ENCODE measurements at places on chromosomes 5 and 9.
A peak's percentile ranks its signal among the peaks of the same experiment; 100 is the strongest.

- DNase-seq = no peak
These were observed 42.7 kb downstream of the SVEP1 start for GRCh38 chr9:110536822-110537221.

DNA sequence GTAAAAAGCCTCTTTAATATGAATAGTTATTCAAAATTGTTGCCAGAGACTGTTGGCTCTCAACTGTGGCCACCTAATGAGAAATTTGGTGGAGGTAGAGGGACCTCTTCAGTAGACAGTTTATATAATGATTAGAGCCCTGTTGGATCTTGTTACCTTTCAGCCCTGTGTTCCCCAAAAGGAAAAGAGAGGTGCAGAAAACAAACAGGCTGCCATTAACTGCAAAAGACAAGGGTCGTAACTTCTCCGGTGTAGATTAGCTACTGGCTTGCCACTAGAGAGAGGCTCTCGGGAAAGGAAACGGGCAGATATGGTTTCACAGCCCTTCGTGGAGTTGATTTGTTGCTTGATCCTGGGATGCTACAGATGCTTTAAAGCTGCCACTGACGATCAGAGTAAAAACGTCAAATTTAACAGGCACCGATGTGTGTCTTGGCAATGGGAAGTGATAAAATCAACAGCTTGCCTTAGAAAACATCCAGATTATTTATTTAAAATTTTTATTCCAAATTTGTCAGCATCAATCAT lies 7.8 kb downstream of the FST start:
- no peak for DNase-seq

DNA sequence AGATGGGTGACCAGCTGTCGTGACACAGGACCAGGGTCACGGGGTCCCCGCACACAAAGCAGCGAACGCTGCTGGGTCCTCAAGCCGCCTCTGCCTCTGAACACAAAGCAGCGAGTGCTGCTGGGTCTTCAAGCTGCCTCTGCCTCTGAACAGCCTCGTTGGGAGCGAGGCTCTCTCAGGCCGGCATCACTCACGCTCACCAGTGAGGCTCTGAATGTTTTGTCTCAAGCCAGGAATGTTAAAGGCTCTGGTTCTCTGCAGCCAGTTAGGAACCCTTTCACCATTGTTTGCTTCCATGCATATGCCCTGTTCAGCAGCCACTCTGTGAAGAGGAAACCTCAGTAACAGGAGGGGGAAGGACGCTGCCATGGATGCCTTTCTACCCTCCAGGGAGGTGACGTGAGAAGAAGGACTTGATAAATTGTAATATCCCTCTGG lies 82.7 kb upstream of the TAF11L2 start:
- DNase-seq = no peak

GRCh38 chr5:171906066-171906570 lies 100.3 kb downstream of the FBXW11 start:
- no peak for DNase-seq

- no peak for DNase-seq
These were observed 181.2 kb upstream of the ADRA1B start for GRCh38 chr5:159735036-159735435.

DNA sequence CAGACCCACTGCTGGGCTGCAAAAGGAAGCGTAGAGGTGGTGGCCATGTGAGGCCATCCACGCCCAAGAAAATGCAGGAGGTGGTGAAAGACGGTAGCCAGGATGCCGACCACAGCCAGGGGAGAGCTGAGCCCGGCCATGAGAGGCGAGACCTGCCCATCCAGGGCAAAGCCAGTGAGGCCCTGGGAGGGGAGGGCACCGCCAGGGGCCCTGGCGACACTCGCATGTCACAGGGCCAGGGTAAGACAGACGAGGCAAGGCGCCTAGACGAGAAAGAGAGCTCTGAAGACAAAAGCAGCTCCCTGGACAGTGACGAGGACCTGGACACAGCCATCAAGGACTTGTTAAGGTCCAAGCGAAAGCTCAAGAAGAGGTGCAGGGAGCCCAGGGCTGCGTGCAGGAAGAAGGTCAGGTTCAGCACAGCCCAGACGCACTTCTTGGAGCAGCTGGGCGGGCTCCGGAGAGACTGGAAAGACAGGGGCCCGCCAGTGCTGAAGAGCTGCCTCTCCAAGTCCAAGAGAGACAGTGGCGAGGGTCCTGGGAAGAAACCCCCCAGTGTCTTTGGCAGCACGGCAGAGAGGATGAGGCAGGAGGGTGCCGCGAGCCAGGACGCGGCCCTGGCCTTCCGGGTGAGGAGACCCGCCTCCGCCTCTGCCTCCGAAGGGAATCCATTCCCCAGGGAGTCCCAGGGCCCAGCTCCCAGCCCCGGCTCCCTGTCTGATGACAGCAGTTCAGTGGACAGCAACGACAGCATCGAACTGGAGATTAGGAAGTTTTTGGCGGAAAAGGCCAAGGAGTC lies 6.9 kb downstream of the PPP1R26 start:
- DNase-seq = no peak

- no peak for DNase-seq
These were observed 1.4 kb downstream of the DAB2 start for GRCh38 chr5:39423331-39423751.

GRCh38 chr9:130714586-130715110 lies 21.1 kb downstream of the EXOSC2 start:
- no peak for DNase-seq

GRCh38 chr5:151822141-151822540 lies 50.4 kb downstream of the G3BP1 start:
- DNase-seq = no peak

DNA sequence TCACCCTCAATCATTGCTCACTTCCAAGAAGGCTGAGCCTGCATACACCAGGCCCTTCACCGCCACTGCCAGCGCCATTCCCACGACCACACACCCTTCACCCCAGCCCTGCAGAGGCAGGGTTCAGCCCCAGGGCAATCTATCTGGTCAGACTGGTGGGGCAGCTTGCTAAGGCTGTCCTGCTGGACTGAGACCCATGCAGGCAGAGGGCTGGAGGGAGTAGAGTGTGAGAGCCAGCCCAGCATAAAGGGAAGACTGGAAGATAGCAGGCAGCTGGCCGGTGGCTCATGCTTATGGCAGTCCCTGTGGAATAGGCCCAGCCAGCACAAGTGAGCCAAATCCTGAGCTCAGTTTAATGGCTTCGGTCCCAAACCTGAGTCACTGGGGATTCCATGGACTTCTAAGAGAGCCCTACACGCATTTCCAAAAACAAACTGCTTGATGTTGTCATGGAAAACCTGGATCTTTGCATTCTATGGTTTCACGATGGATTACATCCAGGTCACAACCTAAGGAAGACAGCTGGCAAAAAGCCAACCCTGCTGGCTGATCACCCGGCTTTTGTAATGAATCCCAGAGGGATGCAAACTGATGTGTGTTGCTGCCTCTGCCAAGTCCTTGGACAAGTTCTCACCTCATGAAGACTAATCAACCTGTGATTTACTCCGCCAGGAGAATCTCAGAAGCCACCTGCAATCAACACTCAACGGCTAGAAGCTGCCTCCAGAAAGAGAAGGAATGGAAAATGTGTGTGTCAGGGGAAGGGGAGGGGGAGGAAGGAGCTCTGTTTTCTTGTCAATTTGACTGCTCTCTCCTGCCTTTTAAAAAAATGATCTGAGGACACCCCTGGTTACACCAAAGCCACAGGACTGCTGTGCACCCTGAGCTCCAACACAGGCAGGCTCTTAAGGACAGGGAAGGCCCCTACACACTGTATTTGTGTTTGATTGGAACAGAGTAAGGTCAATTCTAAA lies 143.6 kb downstream of the LHFPL2 start:
- no peak for DNase-seq

DNA sequence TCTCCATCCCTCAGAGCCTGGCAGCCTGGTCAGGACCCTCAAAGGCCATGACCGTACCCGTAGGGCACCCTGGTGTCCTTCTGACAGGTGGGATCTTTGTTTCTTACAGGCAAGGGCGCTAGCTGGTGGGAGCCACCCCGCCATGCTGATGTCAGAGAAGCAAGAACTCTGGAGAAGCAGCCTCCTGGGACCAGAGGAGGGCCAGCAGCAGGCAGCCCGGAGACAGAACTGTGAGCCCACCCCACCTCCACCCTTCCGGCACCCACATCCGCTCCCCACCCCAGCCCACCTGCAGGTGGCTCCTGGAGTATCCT lies 42.2 kb upstream of the IL17B start:
- DNase-seq = no peak

DNA sequence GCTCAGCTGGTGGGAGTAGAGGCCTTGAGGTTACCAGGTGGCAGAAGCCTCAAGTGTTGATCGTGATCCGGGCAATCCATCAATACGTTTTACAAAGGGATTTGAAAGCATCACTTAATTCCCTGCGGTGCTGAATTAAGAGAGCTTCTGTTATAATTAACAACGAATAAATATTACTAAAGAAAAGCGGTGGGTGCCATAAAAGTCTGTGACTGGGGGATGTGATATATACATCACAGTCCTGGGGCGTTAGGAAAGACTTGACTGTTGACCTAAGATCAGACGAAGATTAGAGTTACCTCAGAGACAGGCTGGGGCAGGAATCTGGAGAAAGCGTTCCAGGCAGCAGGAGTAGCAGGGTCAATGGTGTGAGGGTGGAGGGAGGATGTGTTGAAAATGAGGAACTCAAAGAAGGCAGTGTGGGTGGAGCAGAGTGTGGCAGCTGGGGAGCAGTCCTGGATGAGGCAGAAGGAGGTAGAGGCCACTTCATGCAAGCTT lies 6.7 kb upstream of the C5orf63 start:
- DNase-seq = no peak

DNA sequence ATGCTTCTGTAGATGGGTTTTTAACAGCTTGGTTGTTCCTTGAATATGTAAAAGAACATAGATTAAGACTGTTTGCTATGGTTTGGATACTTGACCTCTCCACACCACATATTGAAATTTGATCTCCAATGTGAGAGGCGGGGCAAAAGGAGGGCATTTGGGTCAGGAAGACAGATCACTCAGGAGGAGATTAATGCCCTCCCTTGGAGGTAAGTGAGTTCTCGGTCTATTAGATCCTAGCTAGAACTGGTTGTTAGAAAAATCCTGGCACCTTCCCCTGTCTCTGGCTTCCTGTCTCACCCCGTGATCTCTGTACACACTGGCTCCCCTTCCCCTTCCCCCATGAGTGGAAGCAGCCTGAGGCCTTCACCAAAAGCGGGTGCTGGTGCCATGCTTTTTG lies 281.1 kb upstream of the ANKRD55 start:
- no peak for DNase-seq

- DNase-seq = no peak
These were observed 166.8 kb downstream of the NNT start for GRCh38 chr5:43769571-43770355.

DNA sequence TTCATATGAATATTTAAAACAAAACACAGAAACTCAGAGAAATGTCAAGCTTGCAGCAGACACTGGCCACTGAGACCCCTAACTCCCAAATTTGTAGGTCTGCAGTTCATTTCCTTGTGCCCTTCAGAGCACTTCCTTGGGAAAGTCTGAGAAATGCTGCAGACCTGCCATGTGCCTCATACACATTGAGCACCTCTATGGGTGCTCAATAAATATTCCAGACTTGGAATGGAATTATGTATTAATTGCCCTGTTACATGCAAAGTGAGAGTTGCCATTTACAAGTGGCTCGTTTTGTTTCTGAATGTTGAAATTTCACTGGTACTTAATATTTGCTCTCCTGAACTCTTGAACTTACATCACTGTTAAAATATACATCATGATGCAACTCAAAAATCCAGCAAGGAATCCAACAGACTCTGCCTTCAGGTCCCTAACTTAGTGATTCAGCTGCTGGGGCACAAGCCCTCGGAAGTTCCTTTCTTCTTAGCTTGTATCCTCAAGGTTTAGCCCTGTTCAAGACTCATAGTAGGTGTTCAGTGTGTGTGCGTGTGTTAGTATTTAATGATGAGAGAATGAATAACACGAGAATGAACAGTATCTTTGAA lies 90.6 kb downstream of the PTCD2 start:
- no peak for DNase-seq

DNA sequence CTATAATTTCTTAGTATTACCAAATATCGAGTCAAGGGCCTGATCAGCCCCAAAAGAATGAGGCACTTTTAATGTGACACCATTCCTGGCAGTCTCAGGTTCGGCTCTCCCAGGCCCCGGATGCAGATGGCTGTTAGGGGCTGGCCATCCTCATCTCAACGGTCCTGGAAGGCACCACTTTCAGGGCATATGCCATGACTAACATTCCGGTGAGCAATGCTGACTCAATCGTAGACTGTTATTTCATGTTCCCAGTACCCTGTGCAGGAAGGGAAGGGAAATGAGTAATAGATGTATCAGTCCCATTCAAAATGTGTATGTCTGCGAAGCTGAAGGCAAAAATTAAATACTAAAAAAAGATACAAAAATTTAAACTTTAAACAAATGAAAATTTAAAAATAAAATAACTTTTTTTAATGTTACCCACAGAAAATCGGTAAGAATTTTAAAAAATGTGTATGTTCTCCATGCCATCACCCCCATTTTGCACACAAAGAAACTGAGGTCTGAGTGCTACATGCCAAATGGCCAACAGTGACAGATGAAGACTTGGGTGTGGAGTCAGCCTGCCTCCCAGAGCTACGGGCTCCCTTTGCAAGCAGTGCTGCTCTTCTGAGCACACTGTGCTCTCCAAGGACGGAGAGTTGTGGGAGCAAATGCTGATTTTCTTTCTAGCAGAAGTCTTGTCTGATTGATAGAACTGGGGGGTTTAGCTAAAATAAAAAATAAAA lies 79.0 kb downstream of the GLDC start:
- peak; percentile 30 for DNase-seq

GRCh38 chr5:19734776-19735175 lies 253.2 kb downstream of the CDH18 start:
- no peak for DNase-seq

GRCh38 chr5:8013948-8014710 lies 145.2 kb downstream of the MTRR start:
- no peak for DNase-seq

- no peak for DNase-seq
These were observed 703.5 kb upstream of the WWC1 start for GRCh38 chr5:167587772-167588437.

GRCh38 chr9:92310562-92310961 lies 14.6 kb downstream of the NOL8 start:
- DNase-seq = no peak

- no peak for DNase-seq
These were observed 88.0 kb downstream of the SEMA6A start for GRCh38 chr5:116486588-116486987.

GRCh38 chr5:74617202-74617601 lies 23.3 kb downstream of the ENC1 start:
- DNase-seq = no peak

DNA sequence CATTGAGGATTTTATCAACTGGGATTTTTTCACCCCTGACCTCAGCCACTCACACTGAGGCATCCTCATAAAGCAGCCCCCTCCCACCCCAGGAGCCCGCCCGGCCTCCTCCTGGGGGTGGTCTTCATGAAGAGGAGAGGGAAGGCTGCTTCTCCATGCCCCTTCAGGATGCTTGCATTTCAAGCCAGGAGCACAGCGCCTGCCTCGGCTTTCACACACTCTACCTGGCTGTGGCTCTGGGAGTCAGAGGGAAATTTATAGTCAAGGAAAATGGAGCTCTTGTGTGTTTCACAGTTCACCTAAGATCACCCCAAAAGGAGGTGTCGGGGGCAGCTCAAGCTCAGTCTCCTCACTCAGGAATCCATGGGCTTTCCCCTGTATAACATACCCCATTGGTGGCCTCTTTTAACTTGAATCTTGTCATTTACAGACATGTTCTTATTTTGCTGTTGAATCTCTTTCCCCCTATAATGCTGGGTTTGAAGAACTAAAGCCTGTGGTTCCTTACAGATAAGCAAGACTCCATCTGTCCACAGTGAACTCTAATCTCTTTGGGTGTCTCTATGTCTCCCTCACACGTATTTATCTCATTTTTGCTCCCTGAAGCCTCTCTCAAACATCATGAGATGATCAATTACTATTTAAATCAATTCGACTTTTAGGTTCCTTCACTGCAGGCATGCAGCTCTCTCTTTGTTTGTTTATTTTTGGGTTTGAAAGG lies 22.6 kb upstream of the IQGAP2 start:
- no peak for DNase-seq
